ENCODE measurements at places on chromosomes 6 and 20.

DNA sequence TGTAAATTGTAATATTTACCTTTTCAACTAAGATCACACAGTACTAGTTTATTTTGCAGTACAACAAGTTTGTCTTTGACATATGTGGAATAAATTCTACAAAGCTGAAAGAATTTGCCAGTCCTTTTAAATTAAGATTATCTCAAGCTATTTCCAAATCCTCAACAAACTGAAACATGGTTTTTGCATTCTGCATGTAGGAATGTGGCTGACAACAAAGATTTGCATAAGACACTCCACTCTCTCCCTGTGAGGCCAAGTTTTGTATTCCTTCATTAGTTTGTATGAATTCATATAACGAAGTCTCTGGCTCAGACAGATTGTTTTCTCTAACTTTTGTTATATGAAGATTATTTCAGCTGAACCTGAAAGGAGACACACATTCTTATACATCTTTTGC lies 124.1 kb upstream of the THEMIS start:
- DNase-seq = no peak

- no peak for DNase-seq
Observed at GRCh38 chr6:163232015-163232523, 182.4 kb upstream of the QKI start.

- DNase-seq = no peak
Observed at GRCh38 chr6:14945461-14946185, 300.2 kb upstream of the JARID2 start.

DNA sequence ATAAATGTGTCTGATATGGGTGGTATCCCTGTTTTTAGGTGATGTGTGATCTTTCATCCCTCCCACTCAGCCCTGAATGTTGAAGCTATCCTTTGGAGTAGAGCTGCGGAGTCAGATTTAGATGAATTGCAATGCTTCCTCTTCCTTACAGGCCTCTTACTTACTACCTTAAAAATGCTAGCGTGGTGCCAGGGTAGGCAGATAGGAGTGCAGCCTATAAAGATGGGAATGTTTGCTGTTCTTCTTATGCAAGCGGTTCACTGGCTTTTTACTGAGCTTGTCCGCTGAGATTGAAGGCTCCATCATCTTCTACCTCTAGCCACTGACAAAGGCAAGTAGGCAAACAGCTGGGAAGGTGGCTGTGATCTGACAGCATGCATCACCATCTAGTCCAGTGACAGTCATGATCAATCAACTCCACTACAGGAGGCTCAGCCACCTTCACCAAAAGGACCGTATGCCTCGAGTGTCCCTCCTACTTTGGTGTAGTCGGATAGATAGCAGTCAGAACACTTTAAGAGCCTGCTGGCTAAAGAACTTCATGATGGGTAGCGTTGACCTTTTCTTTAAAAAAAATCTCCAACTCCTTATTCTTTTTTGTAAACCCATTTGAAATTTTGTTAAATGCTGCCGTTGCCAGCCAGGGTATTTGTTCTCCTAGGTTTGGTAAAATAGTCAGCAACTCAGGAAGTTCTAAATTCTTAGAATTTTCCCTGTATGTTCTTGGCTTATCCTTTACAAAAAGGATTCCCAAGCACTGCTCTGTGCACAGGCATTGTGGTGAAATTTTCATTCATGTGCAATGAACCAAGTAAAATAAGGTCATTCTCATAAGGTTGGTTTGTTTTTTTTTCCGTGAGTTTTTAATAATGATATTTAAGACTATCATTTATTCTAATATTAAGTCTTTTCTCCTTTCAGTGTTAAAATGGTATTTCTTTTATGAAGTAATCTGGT lies 169.6 kb downstream of the MTHFD1L start:
- no peak for DNase-seq
